ENCODE measurements at places on chromosomes 7 and 10. TPM values are rescaled to one million over a fixed set of nuclear protein-coding genes. Genes with fewer than 3 reads are reported as not detected.

- no peaks in the 10 kb centered on the region for H3K4me1 ChIP-seq
- H3K27ac ChIP-seq: no peak overlapping the region
- DNase-seq: no peak
- no peaks in the 10 kb centered on the region for H3K36me3 ChIP-seq
Measured at GRCh38 chr7:133015888-133016287, 66.0 kb downstream of the CHCHD3 start.

DNA sequence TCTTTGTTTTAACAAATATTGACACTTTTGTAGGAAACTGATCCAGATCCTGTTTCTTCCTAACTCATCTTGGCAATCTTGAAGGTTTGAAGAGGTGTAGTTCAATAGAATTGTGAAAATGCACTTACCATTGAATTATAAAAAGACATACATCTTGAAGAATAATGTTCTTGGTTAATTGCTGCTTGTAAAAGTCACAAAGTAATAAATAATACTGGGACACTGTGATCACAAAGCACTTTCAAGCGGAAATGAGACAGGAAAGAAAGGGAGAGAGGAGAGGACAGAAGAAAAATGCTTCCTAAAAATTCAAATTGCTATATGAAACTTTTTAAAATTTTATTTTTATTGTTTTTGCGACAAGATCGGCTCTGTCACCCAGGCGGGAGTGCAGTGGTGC lies 15.2 kb upstream of the NFE2L3 start:
- DNase-seq: no peak
- H3K4me3 ChIP-seq: no peak overlapping the region

GRCh38 chr10:127738512-127739424 lies 1.8 kb downstream of the FOXI2 start:
- H3K4me3 ChIP-seq: no peak overlapping the region
- DNase-seq: no peak
- peaks cover 51% of the 10 kb centered on the region for H3K27me3 ChIP-seq
- no peak overlapping the region for H3K27ac ChIP-seq

GRCh38 chr7:134366481-134366880 lies 49.8 kb upstream of the SLC35B4 start:
- H3K4me3 ChIP-seq: no peak overlapping the region
- no peak for DNase-seq
- no peaks in the 10 kb centered on the region for H3K36me3 ChIP-seq
- H3K27ac ChIP-seq: no peak overlapping the region

DNA sequence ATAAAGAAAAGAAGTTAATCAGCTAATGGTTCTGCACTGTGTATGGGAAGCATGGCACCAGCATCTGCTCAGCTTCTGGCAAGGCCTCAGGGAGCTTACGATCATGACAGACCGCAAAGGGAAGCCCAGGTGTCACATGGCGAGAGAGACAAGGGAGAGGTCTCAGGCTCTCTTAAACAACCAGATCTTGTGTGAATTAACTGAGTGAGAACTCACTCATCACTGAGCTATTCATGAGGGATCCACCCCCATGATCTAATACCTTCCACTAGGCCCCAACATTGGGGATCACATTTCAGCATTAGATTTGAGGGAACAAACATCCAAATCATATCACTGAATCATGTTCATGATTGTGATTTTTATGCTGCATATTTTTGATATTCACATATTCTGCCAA lies 5.8 kb downstream of the USP54 start:
- H3K27ac ChIP-seq: peak overlapping the region; percentile 67
- no peaks in the 10 kb centered on the region for H3K27me3 ChIP-seq
- H3K4me1 ChIP-seq: peaks cover 39% of the 10 kb centered on the region
- no peaks in the 10 kb centered on the region for H3K36me3 ChIP-seq

The GFRA1 gene
- total RNA-seq: 3.4 TPM

Measured in upper lobe of right lung (tissue), 1 donor.